ENCODE measurements at places on chromosomes 5 and 9.
A peak's percentile ranks its signal among the peaks of the same experiment; 100 is the strongest.

DNA sequence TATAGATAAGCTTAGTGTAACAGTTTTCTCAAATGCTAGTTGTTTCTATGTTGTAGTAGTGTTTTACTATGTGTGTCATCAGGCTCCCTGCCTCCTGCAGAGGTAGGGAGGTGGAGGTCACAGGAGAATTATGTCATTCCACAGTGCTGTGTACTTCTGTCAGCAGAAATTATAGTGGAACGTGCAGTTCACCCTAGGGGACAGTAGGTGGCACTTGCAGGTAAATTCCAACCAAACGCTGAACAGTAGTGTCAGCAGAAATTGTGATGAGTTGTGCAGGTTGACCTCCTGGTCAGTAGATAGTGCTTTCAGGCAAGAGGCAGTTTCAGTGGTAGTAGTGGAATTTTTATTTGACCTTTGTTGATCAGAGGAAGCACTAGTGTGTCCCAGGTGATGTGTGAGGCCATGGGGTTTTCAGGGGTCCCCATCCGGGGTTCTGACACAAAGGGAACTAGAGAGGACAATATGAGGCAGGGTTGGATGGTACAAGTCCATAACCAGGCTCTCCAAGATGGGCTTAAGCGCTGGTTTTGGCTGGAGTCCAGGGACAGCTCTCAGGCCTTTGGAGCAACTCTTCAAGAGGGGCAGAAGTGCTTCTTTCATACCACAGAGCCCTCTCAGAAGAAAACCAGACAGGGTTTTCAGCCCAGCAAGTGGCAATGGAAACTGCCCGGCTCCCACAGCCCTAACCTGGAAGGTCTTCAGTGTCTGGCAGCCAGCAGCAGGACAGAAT is 402.9 kb downstream of the CYLC2 start:
- DNase-seq, result peak; percentile 24

DNA sequence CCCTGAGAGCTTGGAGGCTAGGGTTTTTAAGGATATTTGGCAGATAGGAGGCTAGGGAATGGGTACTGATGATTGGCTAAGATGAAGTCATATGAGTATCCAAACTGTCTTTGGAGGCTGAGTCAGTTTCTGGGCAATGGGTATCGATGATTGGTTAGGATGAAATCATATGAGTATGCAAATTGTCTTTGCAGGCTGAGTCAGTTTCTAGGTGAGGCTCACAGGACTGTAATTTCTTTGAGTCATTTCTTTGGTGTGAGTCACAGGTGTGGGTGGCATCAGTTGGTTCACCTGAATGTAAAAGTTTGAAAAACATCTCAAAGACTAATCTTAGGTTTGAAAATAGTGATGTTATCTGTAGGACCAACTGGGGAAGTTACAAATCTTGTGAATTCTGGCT is 1068.0 kb downstream of the NR2F1-AS1 start:
- DNase-seq, result no peak

GRCh38 chr9:28699632-28700031 is 1126.4 kb upstream of the C9orf72 start:
- no peak for DNase-seq

GRCh38 chr9:95104980-95105379 is 212.5 kb downstream of the FANCC start:
- DNase-seq, result no peak

GRCh38 chr9:1775230-1775629 is 239.9 kb upstream of the SMARCA2 start:
- DNase-seq, result no peak

DNA sequence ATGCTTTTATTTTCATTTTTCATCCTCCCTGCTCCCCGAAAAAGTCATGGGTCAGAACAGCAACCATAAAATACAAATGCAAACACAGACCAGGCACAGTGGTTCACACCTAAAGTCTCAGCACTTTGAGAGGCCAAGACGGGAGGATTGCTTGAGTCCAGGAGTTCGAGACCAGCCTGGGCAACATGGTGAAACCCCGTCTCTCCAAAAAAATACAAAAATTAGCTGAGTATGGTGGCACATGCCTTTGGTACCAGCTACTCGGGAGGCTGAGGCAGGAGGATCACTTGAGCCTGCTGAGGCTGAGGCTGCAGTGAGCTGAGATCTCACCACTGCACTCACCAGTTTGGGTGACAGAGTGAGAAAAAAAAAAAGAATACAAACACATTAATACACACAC is 60.3 kb downstream of the ARHGEF37 start:
- no peak for DNase-seq

GRCh38 chr5:167837127-167837526 is 454.3 kb upstream of the WWC1 start:
- no peak for DNase-seq

DNA sequence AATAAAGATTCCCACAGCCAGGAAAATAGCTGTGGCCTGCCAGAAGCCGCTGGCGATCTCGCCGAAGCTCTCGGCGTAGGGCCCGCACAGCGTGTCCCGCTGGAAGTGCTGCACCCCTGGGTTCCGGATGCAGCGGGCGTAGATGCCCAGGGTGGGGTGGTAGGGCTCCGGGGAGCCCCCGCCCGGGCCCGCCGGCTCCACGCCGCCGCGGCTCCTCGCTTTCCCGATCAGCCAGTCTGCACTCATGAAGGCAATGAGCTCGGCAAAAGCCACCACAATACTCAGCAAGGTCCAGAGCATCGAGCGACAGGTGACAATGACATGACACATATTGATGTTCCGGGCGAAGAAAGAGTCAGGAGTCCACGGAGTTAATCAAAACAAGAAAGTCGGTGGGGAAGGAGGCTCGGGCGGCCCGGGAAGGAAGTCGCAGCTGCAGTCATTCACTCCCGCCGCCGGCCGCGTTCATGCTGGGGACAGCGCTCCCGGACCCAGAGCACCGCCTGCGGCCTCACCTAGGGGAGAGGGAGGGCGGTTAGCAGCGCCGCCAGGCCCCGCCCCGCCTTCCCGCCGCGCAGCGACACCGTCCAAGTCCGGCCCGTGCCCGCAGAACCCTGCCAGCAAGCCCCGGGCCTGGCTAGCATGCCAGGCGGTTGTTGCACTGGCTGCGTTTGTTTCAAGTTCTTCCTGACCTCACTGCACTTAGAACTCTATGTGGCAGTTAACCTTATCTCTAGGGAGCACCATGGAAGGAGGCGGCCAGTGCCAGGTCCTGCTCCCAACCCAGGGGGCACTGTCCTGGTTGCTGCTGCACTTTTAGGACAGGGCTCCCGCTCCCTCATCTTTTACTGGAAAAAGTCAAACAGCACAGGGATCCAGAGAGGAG is 138.4 kb downstream of the LHFPL2 start:
- DNase-seq, result peak; percentile 70

GRCh38 chr5:43141211-43141610 is 20.5 kb downstream of the ZNF131 start:
- no peak for DNase-seq

DNA sequence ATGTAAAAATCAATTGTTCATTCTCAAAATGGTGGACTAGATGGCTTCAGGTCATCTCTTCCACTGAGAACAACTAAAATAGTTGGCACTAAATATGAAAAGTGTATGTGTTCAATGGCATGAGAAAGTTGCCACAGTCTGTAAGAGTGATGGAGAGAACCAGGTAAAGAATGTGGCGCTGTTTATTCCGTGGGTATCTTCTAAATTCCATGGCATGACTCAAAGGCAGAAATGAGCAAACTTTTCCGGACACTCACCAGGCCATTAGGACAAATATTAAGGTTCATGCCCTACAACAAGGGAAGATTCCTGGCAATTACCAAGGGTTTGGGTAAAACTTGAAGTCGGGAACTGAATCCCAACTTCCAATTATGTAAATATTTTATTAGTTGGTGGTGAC is 825.4 kb upstream of the CDH6 start:
- DNase-seq, result no peak

DNA sequence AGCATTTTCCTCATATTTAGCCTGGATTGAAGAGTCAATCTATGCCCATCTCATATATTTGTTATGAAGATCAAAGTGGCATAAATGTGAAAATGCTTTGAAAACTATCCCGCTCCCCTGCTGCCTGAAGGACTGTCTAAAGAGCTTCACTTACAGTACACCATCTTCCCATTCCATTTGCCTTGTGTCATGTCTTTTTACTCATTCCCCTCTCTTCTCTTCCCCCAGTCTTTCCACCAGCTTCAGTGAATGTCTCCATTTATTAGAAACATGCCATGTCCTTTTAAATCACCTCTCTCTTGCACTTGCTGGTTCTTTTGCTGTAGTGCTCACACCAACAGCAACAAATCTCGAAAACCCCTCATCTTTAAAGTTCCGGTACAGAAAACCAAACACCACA is 192.7 kb upstream of the SGCD start:
- DNase-seq, result no peak

DNA sequence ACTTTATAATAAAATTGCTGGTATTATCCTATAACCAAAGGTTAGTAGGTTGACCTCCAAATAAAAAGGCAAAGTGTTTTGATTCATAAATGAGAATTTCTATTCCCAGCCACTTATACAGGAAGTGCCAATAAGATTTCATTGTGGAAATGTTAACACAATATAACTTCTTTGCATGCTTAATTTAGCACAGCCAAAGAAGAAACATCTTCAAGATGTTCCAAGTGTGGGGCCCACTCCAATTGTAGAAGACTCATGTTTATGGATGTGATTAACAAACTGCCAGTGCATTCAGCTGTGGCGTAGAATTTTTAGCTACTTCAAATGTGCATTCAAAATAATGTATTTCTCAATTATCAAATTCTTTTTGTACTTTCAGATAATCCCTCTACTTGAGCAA is 402.3 kb downstream of the DEPDC1B start:
- no peak for DNase-seq

GRCh38 chr5:36653044-36653705 is 46.8 kb downstream of the SLC1A3 start:
- DNase-seq, result peak; percentile 55

Measured in right hindlimb (tissue), 1 donor.